ENCODE measurements at places on chromosomes 16 and 17.
A peak's percentile ranks its signal among the peaks of the same experiment; 100 is the strongest.

DNA sequence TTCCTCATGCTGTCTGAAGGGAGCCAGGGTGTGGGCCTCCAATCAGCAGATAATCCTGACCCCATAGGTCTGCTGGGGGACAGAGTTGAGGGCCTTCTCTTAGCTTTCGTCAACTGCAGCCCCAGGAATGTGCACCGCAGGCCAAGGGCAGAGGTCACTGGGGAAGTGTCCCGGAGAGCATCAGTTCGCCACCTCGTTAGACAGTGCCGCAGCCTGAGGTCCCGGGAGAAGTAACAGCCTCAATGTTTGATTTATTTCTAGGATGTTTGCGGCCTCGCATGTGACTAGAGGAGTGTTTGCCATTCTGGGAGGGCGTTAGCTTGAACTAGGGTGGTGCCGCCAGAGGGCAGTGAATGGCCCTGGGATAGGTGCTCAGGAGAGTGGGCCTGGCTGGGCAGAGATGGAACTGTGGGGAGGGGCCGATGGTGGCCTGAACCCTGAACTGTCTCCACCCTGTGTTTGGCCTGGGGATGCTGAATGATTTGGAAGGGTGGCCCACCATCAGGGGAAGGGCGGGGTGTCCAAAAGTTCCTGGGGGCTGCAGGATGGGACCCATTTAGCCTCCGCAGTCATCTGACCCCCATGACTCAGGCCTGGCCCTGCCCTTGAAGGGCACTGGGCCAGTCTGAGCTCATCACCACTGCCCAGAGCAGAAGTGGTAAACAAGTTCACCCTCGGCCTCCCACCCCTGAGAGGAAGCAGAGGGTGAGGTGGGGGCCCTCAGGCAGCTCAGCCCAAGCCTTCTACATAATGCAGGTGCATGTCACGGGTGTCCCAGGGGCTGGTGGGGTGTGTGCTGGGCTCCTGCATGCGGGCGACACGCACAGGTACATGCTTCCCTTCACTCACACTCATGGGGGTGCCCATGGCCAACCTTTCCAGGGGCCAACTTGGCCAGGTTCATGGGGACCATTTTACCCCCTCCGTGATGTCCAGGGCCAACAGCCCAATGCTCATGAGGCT, 12.4 kb upstream of the TAC4 start:
- no peak for DNase-seq

- no peak for DNase-seq
These were observed 7.0 kb upstream of the PPP1R27 start for GRCh38 chr17:81841866-81842265.

- no peak for DNase-seq
These were observed at the start of gene WIPI1 for GRCh38 chr17:68457168-68457538. Gene WIPI1 (minus strand): TSS chr17:68457496. CDS start chr17:68457421, 75 bp downstream.

- no peak for DNase-seq
These were observed 6.5 kb upstream of the NGFR start for GRCh38 chr17:49488612-49489011.

DNA sequence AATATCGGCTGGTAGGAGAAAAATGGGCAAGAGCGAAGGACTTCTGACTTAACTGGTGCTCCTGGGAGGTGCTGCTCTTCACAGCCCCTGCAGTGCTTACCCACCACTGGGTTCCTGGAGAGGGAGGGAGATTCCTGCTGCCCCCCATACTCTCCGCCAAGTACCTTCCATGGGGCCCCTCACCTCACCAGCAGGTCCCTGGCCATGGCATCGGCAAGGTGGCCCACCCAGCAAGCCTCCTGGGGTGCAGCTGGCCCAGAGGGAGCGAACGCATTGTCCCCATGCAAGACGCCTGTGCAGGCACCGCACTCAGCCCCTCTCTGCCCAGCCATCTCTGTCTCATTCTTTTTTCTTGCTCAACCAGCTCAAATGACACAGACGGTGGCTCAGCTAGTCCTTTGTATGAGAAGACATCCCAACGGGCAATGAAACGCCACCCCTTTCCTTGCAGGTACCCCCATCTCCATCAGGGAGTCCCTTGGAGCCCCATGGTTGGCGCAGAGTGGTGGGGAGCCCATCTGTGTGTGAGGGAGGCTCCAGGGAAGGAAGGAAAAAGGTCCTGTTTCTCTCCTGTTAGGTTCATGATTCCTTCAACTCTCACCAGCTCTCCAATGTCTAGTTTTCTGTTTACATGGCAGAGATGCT, 9.6 kb upstream of the ALDH3A1 start:
- DNase-seq: no peak

DNA sequence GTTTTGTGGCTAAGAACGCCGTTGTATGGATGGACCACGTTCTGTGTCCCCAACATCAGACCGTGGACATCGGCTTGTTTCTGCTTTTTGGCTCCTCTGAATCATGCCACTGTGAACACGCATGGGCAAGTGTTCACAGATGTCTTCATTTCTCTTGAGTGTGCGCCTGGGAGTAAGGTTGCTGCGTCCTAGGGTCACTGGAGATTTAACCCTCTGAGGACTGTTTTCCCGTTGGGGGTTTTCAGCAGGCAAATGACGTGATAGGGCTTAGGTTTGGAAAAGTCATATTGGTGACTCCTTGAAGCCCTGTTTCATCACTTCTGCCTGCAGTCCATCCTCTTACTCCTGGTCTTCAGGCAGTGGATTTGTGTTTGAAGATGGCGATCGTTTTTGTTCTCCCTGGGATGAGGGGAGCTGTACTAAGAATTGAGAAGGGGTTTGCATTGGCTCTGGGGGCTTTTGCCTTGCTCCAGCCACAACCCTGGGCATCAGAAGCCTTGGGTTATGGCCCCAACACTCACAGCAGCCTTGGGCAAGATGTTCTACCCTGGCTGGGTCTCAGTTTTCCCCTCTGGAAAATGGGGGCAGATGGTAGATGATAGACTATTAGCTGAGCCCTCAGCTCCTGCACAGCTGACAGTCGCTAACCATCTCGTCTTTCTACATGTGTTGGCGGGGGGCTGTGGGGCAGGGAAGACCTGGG, 67.2 kb upstream of the CIBAR2 start:
- no peak for DNase-seq

GRCh38 chr17:63931981-63932561, at the start of gene CD79B:
Gene CD79B (minus strand): TSS chr17:63932331. CDS start chr17:63932261, 70 bp downstream.
- DNase-seq: peak; percentile 76
